GM19239 (cell line): ENCODE measurements at places on chromosomes 3 and 15.

DNA sequence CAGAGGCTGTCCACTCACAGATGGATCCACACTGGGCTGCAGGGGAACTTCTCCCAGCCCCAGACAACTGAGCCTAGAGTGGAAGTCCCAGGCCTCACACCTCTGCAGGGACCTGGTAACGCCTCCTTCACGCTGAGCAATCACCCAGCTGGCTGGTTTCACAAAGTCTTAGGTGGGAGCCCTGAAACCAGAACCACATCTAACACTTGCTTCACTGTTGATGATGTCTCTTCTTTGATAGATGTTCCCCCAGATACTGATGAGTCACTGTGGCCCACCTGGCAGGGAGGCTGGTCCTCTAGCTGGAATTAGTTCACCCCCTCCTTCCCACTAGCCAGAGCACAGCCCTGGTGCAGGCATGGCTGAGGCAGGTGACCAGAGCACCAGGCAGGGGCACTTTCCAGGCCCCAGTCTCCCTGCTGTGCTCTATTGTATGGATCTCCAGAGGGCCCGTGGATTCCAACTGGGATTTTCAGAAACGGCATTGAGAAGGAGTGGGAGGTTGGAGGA is 33.5 kb downstream of the MYL3 start:
- peak; percentile 56 for DNase-seq

DNA sequence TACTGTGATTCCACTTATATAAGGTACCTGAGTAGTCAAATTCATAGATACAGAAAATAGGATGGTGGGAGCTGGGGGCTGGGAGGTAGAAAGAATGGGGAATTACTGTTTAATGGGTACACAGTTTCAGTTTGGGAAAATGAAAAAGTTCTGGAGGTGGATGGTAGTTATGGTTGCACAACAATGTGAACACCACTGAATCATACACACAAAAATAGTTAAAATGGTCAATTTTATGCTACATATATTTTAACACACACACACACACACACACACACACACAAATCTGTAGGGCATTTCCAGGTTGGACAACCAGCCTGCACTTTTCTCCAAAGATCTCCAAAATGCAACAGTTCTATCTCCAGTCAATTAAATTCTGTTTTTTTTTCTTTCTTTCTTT is 1.4 kb downstream of the CCDC32 start:
- no peak for DNase-seq

DNA sequence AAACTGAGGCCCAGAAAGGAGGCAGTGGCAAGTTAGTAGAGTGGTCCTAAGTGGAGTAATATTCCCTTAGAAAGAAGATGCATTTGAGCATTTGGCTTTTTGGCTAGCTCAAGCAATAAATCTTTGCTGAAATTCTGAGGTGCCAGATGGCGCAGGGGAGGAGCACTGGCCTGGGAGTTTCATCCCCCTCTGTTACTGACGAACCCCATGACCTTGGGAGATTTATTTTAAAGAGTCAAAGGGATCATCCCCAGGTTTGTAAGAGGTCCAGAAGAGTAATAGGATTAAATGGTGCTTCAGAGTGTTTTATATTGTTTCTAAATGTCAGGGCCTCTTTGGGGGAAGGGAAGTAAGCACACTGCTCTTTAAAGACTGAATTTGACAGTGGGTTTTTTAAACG is 85.1 kb upstream of the PIAS1 start:
- no peak for DNase-seq

- no peak for DNase-seq
These were observed 6.8 kb downstream of the ANXA2 start for GRCh38 chr15:60390871-60391501.

- no peak for DNase-seq
These were observed 184.0 kb upstream of the CNTN6 start for GRCh38 chr3:908839-909238.

GRCh38 chr15:40286061-40286532 is 3.2 kb upstream of the ANKRD63 start:
- no peak for DNase-seq

- DNase-seq, result no peak
These were observed 21.1 kb upstream of the SLC41A3 start for GRCh38 chr3:126104742-126105605.

DNA sequence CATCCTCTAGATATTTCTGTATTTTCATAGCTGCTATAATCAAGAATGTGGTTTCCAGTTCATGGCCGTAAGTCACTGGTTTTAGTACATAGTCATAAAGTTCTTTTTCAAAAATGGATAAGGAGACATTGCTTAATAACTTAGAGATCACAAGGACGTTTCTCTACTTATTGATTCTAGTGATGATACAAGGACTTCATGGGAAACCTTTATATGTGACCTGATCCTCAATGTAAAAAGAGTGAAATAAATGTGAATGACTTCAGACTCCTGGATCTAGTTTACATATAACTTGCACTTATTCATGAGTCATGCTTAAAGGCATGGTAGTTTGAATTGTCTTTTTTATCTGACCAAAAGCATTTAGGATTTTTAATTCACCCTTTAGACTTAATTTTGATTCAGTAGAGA is 35.2 kb downstream of the TSC22D2 start:
- DNase-seq, result no peak
